ENCODE measurements at places on chromosomes 4 and X.

- DNase-seq = no peak
These were observed 327.5 kb downstream of the BMPR1B start for GRCh38 chr4:95085124-95085833.

DNA sequence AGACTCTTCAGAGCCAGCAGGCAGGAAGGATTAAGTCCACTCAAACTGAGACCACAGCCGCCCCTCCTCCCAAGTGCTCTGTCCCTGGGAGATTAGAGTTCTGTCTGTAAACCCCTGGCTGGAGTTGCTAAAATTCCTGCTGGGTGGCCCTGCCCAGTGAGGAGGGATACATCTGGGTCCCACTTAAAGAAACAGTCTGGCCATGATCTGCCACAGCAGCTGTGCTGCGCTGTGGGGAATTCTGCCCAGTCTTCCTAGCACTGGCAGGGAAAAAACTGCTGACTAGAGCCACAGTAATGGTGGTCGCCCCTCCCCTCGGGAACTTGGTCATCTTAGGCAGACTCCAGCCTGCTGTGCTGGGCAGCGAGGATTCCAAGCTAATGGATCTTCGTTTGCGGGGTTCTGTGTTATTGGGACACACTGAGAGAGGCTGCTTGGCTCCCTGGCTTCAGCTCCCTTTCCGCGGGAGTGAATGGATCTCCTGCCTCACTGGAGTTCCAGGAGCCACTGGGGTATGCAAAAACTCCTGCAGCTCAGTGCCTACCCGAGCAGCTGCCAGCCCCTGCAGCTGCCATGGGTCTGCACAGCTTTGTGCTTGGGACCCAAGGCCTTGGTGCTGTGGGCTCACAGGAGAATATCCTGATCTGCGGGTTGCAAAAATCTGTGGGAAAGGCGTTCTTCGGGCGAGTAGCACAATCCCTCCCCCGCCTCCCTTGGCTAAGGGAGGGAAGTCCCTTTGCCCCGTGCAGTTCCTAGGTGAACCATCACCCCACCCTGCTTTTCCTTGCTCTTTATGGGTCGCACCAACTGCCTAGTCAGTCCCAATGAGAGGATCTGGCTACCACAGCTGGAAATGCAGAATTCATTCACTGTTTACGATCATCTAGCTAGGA, 15.7 kb downstream of the ZXDB start:
- DNase-seq = no peak

DNA sequence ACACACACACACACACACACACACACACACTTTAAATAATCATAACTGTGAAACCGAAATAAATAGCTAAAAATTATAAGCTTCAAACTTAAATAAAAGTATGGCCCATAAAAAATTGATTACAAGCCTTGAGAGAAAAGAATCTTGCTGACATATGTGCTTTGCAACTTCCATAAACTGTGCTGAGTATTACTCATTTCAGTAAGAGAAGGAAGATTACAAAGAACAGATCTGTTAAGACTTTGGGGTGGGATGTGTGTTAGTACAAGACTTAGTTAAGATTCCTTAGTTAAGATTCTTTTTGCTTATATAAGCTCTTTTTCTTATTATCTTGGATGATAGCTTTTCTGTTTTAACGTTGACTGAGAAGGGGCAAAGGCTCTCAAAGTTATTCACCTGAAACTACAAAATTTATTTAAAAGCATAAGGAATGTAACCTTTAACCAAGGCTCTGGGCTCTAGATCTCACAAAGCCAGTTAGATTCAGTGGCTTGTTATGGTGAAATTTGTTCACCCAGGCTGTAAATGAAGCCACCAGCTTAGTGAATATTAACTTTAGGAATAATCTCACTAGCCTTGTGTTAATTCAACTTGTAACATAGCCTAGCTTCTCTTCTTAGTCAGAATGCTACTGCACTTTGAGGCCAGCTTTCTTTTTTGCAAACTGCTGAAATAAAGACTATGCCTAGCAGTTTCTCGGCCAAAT, 58.2 kb downstream of the ARSJ start:
- no peak for DNase-seq

DNA sequence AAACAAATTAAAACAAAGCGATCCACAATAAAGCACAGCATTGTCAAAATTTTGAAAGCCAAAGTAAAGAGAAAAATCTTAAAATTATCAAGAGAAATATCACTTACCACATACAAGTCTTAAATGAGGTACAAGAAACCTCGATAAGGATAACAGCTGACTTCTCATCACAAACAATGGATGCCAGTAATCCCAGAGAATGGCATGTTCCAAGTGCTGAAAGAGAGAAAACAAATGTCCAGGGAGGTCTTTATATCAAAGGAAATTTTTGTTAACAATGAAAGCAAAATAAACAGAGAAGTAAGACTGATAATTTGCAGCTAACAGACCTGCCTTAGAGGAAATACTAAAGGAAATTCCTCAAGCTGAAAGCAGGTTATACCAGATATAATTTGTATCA, 460.4 kb upstream of the HS3ST1 start:
- no peak for DNase-seq

- no peak for DNase-seq
These were observed 413.2 kb downstream of the FAT4 start for GRCh38 chr4:125727931-125728330.
